T-cell (primary cell): ENCODE measurements at places on chromosomes 6 and 20.

DNA sequence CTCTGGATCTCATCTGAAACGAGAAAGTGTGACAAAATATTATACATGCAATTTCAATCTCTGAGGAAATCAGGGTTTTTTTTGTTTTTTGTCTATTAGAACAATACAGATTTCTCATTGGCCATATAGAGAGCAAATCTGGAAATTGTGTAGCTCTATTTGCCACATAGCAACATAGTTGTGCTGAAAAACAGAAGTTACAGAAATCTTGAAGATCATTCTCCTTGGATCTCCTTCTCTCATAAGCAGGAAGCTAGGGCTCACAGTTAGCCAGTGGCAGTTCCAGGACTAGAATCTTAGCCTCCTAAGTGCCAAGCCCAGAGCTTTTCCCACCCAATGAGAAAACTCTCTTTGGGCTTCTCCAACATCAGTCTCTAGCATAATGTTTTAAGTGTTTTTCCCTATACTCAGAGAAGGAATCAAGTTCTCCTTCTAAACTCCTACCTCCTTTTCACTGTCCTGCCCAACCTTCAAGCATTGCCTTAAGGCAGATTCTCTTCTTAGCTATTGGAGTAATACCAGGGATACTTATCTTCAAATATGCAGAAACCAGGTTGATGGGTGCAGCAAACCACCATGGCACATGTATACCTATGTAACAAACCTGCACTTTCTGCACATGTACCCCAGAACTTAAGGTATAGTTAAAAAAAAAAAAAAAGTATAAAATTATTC lies 211.6 kb downstream of the ALDH8A1 start:
- no peak for DNase-seq

- DNase-seq = no peak
These were observed 15.5 kb upstream of the BCAS1 start for GRCh38 chr20:54085910-54086309.

GRCh38 chr6:16803294-16804200 lies 42.3 kb upstream of the ATXN1 start:
- DNase-seq = no peak

DNA sequence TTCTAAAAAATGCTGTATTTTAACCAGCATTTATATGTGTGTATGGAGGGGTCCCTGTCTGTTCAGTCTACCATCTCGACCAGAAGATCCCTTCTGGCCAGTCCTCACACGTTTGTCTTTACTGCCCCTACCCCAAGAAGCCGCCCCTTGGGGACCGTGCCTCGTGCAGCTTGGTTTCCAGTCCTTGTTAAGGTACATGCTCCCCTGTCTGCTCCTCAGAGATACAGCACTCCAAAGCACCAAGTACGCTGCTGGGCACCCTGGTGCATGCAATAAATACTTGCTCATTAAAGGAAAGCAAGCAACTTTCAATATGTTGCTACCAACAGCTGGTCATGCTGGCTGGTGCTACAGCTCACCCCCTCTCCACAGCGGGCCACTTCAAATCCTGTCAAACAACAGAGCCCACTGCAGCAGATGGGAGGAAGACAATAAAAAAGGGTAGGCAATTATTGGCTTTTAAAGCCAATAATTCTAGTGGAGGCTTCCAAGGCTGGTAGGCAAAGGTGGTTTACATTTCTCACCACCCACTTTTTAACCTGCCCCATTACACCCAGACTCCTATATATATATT lies 61.6 kb downstream of the PSMG4 start:
- no peak for DNase-seq

GRCh38 chr6:119879731-119880130 lies 530.2 kb upstream of the MAN1A1 start:
- DNase-seq = no peak

- no peak for DNase-seq
These were observed 75.8 kb downstream of the SNAP91 start for GRCh38 chr6:83633149-83633548.

DNA sequence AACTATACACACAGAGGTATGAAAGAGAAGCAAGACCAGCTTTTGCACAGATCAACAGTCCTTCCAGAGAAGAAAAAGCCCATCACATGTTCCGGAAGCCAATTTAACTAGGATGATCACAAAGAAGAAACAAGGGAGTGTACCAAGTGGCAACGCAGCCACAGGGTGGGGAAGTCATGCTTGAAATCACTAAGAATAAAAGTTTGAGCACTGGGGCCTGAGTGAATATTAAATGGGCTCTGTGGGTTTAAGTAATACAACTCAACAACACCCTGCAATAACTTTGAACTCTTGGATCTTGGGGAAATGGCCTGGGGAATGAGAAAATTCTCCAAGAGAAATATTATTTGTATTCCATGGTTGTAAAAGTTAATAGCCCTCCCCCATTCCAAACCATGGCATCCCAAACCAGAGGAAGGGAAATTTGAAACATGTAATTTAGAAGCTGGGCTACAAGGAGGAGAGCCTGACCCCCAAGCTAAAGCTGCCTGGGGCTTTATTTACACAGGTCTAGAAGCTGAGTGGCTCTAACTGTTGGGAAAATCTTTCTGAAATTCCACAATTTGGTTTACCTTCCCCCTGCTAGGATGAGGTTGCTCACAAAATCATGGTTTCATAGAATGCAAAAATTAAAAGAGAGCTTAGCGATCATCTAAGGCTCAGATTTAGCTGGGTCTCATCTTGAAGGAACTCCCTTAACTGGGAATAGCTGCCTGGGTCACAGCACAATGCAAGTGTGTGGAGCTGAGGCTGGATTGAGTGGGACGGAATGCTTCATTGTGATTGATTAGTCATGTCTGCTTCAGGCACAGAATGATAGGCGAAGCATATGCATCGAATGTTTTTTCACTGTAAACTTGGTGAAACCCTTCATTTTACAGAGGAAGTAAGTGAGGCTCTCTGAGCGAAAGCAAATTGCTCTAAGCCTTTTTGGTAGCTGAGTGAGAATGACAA lies 143.6 kb downstream of the BMP7 start:
- no peak for DNase-seq

DNA sequence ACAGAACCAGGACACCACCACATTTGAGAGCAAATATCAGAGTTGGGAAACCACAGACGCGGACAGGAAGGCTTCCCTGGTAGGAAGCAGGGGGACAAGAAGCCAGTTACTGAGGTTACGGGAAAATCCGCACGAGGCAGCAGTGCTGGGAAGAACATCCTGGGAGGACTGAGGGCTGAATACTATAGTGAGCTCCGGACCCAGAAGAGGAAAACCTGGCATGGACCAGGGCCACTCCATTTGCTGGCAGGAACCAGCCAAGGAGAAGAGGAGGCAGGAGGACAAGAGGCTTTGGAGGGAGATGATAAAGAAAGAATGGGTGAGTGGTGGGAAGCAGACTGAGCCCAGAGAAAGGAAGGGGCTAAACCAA lies 6.1 kb upstream of the DSN1 start:
- no peak for DNase-seq

GRCh38 chr6:98716341-98716740 lies 118.0 kb upstream of the POU3F2 start:
- DNase-seq = no peak

DNA sequence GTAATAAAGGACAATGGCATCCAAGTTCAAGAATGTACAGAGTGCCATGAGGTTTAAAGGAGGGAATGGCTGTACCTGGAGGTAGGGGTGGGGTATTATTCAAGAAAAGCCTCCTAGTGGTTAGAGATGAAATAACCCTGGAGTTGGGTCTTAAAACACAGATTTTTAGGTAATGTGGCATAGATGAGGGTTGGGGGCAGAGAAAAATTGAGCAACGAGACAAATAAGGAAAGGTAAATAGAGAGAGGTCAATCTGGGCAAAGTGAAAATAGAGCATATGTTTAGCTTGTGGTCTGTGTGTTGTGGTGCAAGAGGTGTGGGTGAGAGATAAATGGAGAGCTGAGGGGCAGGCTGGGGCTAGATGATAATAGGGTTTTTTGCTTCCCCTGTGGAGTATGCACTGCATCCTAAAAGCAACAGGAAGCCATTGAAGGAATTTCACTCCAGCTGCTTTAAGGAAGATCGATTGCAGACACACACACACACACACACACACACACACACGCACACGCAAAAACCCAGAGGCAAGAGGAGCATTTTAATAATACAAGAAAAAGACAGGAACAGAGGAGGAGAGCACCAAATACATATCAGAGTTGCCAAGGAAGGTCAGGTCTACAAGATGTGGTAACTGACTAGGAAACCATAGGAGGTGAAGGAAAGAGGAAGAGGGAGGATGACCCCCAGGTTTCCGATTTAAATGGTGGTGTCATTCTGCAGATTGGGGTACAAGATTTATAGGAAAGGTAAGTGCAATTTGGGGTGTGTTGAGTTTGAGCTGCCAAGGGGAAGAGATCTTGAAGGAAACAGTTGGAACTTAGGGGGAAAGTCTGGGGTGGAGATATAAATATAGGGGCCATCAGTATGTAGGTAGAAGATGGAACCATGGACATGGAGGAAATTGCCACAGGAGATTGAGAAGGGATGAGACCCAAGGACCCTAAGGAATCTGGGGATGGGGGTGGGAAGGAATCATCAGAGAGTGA lies 31.3 kb upstream of the ADGRF1 start:
- no peak for DNase-seq

- DNase-seq = no peak
These were observed 40.3 kb upstream of the SIM1 start for GRCh38 chr6:100504786-100505737.

- no peak for DNase-seq
These were observed 286.8 kb downstream of the CDH4 start for GRCh38 chr20:61538943-61539265.

DNA sequence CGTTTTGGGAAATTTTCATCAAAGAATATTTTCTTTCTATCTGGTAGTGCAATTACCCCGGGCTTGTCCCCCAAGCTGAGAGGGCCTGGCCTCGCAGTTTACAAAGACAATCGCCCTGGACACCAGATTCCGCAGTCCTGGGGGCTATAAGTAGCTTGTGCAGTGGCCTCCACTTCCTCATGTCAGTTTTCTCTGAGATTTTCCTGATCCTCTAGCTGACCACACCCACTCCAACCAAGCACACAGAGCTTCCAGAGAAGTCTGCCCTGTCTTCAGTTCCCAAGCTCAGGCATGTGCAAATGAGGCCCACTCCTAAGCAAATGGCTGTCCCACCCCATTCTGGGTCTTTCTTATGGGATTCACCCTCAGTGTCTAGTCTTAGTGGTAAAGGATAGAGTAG lies 245.3 kb downstream of the MAFB start:
- DNase-seq = no peak

DNA sequence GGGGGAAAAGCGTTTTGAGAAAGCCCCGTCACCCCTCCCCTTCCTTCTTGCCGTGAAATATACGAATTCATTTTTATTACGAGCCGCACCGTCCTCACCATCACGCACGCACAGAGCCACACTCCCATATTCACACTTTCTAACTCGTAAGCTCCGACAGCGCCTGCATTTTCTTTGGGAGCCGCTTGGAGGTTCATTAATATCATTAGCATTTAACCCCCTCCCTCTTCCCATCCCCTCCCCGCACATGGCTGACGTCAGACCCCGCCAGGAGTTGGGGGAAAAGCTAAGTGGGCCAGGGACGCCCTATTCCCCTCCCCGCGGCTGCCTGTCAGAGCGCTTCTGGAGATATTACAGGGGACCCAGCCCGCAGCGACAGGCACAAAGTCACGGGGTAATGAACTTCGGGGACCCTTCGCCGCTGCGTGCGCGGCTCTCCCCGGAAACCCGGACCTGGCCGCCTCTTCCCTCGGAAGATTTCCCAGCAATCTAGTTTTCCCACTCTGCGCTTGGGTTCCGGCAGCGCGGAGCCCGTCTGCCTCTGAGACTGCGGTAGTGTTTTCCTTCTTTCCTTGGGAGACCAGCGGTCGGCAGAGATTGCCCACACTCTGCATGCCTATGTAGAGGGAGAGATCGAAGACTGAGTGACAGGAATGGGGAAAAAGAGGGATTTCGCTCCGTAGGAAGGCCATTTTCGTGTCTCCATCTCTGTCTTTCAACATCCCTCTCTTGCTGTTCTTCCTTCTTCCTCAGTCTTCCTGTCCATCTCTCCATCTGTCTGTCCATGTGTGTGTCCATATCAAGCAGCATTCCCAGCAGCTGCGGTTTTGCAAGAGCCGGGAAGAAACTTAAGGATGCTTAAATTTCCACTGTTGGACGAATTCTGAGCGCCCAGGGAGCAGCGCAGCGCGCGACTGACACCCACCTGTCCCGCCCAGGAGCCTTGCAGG lies at the start of gene NR2E1:
Gene NR2E1 (plus strand): TSS at position 309 of the 950 bp plus-strand sequence. CDS start 744 bp downstream, outside the sequence.
- no peak for DNase-seq

- DNase-seq = no peak
These were observed 85.9 kb downstream of the CEP162 start for GRCh38 chr6:84141521-84141920.

GRCh38 chr6:161150136-161150535 lies 123.7 kb downstream of the AGPAT4 start:
- no peak for DNase-seq

DNA sequence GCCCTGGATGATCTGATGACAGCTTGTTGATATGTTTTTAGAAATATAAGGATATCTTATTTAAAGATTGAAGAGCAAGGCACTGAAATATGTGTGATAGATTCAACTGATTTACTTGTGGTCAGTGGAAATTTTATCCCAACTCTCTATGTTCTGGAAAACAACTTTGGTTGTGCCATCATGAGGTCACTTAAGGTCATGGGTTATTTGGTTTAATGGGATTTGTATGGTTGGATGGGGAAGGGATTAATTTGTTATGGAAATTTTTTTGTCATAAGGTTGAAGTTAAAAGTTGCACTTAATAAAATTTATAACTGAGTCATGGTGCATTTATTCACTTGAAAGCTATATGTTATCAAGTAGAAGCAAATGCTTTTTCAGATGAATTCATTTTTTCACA lies 214.3 kb upstream of the LAMP5 start:
- no peak for DNase-seq

DNA sequence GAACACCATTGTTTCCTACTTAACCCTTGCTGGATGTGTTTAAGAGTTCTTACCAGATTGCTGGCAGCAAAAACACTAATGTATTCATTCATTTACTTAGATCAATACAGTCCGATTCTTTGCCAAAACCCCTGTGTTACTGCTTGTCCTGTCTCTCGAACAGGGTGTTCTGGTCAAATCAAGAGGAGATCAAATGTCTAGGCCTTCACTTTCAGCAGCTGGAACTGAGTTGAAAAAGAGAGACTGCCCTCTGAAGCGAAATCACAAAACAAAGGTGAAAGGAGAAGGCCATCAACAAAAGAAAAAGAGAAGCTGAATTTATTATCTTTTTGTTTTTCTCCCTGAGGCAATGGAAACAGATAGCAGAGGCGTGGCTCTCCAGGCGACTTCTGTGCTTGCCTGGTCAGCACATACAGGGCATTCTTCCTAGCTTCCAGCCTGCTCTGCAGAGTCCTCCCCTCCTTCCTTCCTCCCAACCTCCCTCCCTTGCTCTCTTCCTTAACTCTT lies 44.1 kb upstream of the GCM1 start:
- DNase-seq = no peak

DNA sequence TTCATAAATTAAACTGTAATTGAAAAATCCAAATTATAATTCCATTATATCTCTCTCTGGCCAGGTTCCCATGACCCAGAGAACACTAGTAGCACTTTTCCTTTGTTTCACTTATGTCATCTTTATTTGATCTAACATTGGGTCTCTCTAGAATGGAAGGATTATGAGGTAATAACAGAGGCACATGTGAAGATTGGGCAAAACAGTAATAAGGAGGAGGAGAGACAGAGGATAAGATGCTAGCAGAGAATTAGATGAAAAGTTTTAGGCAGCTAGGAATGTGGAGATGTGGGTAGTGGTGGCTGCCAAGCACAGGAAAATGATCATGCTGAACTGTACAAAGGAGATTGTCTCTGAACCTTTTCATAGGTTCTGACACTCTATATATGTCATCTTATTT lies 3.3 kb downstream of the TAB2 start:
- no peak for DNase-seq
